AG09309 (cell line): ENCODE measurements at places on chromosomes 5 and 9.

DNA sequence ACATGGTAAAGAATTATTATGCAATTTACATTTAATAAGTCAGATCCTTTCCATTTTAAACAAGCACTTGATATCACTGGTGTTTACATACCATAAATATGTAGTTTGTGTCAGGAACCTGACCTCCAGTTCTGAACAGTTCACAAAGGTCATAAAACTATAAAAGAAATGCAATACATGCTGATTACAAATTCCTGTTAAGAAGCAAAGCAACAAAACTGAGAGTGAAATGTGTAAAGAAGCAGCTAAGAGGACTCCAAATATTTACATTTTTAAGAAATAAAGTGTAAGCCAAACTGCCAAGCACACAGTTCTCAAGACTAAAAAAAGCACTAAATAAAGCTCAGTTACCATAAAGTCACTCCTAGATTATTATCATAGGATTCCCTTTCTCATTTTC is 17.4 kb upstream of the SCAI start:
- DNase-seq = no peak

DNA sequence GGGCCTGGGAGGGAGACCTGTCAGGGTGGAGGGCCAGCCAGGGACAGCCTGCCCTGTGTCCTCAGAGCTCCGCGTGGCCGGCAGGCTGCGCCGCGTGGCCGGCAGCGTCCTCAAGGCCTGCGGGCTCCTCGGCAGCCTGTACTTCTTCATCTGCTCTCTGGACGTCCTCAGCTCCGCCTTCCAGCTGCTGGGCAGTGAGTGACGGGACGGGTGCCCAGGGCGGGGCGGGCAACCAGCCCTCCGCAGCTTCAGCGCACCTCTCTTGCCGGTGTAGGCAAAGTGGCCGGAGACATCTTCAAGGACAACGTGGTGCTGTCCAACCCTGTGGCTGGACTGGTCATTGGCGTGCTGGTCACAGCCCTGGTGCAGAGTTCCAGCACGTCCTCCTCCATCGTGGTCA is 1.8 kb downstream of the SLC34A3 start:
- no peak for DNase-seq

DNA sequence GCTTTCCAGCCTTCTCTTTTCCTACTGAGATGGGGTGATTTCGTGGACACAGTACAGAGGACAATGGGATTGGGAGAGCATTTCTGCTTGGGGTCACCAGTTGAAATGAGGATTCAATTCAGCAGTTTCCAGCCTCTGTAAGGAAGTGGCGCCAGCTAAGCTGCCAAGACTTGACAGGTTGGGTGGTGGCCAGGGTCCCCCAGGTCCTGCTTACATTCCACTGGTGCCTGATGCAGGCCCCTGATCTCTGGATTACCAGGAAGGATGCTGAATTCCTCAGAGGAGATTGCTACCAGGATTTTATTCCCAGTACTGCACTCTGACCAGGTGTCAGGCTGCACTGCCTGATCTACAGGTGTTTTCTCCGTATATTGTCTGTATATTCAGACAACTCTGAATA is 119.7 kb downstream of the PSD2 start:
- no peak for DNase-seq

- DNase-seq = no peak
Measured at GRCh38 chr5:112374818-112375217, 44.3 kb downstream of the EPB41L4A start.

- no peak for DNase-seq
Measured at GRCh38 chr9:100282388-100282719, 70.4 kb downstream of the TEX10 start.

DNA sequence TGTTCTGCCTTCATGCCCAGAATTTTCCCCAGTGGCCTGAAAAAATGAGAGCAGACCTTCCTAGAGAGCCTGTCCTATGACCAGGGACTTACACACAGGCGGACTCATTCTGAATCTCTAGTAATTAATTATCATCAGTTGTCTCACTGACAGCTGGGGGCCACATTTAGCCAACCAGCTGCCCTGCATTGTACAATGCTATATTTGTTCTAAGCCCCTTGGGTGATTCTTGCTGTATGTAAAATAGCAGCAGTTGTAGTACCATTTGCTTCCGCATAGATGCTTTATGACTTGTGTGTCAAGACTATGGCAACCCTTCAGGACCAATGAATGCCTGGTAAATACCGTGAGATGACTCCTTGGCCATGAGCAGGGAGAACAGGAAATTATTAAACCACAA is 415.4 kb upstream of the SEMA6A start:
- DNase-seq = no peak

DNA sequence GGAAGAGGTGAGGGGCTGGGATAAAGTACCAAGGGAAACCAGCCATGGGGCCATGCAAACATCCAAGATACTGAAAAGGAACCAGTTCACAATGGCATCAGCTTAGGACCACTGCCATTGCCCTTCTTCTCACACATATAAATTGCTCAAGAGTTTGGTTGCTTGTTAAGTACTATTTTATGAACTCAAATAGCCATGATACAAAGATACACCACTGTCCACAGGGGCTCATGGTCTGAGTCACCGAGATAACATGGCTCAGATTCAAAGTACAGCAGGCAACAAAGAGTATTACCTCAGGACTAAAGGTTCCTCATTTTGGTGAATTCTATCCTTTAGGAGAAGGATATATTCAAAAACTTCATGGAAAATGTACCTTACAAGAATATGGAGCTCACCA is 55.6 kb downstream of the FANCC start:
- no peak for DNase-seq

DNA sequence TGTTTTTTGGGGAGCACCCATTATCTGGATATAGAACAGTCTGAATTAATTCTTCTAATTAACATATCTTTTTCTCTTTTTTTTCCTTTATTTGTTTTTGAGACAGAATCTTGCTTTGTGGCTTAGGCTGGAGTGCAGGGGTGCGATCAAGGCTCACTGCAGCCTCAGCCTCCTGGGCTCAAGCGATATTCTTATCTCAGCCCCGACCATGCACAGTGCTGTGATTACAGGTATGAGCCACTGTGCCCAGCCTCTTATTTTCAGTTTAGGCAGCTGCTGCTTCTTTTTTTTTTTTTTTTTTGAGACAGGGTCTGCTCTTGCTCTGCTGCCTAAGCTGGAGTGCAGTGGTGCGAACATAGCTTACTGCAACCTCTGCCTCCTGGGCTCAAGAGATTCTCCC is 20.2 kb downstream of the UBE2R2 start:
- DNase-seq = no peak

GRCh38 chr9:21251190-21251589 is 11.4 kb upstream of the IFNA14 start:
- DNase-seq = no peak

GRCh38 chr5:32572778-32573480 is 12.4 kb upstream of the SUB1 start:
- DNase-seq = no peak

DNA sequence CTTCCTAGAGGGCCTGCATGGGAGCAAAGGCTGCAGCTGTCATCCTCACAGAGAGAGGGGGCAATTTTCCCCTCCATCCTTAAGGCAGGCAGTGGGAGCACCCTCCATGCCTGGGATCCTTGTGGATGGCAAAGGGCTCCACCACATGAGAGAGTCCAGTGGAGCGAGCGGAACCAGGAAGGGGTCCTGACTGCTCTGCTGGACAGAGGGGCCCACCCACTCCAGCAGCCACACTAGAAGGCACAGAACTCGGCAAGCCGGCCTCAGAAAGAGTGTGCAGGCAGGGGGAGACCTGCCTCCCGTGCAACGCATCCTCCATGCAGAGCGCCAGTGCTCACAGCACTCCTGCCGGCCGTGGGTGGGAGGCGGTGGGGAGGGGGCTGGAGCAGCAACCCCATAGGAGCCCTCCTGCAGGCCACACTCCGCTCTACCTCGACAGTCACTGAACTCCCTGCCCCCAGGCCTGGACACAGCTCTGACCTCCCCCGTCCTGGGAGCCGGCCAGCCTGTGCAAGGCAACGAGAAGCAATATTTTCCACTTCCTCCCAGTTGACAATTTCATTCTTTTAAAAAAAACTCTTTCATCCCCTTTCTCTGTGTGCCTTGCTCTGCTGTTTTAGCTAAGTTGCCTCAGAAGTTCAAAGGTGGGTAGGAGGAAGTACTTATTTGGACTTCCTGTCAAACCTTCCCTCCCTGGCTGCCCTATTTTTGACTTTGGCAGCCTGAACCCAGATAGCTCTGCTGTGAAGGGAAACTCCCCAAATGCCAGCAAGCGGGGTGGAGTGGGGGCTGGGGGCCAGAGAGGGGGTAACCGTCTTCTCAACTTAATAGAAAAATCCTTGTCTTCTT is 5.3 kb upstream of the LCP2 start:
- DNase-seq = no peak

DNA sequence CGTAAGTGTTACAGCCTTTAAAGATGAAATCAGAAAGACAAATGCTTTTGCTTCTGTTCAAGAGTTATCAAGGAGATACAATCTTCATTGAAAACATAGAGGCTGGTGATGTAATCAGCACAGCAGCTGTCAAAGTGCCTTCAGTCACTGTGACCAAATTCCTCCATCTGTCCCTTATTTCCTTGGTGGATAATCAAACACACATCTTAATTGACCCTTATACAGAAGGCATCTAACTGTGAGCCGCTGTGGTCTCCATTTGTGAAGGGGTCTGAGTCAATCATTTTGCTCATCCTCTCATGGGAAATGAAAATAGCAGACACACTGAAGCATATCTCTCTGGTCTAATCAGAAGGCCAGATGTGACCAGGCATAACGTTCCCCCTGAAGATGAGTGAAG is 130.1 kb upstream of the TLR4 start:
- DNase-seq = no peak

DNA sequence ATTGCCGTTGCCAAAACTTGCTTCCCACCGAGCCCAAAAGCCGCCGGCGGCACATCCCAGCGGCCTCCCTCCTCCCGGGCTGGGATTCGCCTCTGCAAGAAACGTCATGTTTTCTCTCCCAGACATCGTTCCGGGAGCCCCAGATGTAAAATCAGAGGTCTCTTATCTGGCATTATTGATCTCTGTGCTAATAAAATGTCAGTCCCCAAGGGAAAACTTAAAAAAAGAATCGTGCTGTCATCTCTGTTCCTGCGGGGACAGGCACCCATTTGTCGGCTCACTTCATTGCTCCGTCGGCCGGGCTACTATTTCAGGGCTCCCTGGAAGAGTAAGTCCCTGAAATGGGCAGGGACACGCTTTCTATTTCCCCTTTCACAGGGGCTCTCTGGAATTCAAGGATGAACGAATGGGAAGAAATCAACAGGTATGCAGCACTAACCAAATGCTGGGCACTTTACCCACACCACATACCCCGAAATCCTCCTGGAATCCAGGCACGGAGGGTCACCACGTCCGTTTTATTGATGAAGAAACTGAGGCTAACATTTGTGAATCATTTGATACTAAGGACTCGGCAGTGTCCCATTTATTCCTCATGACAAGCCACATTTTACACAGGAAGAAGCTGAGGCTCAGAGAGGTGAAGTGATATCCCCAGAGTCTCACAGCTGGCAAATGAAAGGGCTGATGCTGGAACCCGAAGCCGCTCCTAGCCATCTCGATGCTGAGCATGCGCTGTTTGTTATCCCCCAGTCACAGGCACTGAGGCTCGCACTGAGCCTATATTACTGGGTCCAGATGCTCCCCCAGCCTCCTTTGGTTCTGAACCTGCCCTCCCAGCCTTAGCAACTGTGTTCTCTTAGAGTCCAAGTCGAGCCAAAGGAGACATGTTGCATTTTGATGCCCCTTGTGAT is 35.7 kb upstream of the MSX2 start:
- DNase-seq = no peak

DNA sequence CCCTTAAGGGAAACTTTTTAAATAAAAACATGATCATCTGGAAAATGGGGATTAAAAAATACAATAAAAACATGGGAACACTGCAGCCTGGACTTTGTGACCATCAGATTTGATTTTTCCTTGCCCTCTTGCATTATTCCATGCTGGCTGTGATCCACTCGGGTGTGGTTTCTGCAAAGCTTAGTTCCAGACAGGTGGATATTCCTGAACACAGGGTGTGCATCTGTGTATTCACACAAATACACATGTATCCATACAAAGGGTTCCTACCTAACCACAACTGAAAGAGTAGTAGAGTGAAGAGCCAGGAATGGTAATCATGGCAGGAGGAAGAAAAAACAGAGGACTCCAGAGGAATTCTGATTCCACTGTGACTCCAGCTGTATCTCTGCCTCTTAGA is 178.2 kb downstream of the PAM start:
- no peak for DNase-seq

- no peak for DNase-seq
Measured at GRCh38 chr5:75473463-75473862, 38.0 kb downstream of the CERT1 start.

GRCh38 chr5:60446917-60447316 is 253.0 kb downstream of the DEPDC1B start:
- DNase-seq = no peak

DNA sequence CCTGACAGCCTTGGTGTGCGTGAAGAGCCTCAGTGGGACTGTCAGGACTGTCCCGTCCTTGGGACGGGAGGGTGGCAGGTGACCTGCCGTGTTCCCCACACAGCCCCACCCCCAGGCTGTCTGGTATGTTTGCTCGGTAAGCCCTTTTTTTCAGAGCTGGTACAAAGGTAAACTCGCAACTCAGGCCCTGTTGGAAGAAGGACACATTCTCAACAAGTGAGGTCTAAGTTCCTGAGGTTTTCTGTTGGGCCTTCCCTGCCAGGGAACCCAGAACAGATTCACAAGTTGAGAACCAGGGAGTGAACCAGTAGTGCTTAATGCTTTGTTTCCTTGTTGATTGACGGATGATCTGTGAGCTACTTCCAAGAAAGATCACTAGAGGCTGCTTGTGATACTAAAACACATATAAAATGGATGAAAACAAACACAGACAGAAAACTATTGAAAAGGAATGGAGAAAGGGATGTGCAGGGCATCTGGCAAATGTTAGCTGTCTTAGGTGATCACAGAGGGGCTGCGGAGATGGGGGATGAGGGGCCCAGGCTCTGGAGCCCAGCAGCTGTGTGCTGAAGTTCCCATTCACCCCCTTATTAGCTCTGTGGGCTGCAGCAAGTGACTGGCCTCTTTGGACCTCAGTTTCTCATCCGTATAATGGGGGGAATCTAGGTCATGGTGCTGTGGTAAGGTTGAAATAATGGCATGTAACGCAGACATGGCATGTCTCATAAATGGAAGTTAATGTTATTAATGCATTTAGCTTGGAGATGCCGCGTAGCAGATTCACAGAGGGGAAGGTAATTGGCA is 2.7 kb downstream of the NDST1 start:
- DNase-seq = no peak

- no peak for DNase-seq
Measured at GRCh38 chr9:35538361-35539234, 48.7 kb downstream of the RUSC2 start.

DNA sequence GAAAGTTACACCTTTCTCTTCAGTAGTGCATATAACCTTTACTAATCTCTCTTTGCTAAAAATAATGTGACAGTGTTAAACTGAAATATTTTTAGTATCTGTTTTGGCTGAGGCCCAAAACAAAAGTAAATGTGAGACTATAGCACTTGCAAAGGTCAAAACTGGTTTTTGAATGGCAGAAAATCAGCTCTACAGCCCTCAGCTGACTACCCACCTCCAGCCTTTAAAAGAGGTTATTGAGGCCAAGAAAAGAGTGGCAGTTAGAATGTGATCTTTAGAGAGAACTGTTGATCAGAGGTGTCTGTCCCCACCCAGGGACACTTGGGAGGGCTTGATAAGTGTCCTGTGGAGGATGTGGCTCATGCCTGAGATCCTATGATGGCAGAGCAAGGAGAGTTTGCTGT is 30.9 kb downstream of the PRKACG start:
- no peak for DNase-seq
